Posterior vena cava (tissue), 2 donors: ENCODE measurements at places on chromosomes 3 and 15.

- no peak for DNase-seq
Observed at GRCh38 chr3:115968871-115969270, 345.6 kb downstream of the GAP43 start.

DNA sequence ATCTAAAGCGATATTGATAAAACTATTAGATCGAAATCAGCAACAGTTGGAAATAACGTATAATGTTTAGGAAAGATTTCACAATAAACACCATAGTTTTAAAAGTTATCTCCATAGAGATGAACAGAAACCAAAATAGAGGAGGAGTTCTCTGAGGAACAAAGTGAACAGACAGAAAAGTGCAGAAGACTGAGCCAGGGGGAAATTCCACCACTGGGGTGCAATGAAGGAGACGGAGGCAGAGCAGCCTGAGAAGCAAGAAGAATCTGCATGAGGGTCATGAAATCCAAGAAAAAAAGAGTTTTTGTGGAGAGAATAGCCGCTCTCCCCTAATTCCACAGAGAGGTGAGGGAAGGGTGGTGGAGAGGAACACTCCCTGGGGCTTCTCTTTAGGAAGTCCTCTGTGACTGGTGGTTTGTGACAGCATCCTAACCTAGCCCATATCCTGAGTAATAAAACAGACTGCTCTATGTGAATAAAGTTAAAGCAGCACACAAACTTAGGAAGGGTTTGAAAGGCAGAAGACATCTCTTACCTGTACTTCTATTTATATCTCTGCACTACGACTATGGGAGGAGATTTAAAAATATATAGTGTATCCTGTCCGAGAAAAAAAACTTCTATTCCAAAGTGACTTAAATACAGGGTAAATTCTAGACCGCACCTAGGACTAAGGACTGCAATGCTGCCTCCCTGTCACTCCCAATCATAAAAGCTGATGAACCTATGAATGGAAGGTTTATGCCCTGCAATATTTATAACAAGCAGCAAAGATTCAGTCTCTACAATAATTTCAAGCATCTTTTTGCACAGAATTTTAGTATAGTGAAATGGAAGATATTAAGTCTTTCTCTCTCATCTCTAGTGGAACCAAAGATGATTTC lies 22.9 kb downstream of the ATP8B4 start:
- no peak for DNase-seq

DNA sequence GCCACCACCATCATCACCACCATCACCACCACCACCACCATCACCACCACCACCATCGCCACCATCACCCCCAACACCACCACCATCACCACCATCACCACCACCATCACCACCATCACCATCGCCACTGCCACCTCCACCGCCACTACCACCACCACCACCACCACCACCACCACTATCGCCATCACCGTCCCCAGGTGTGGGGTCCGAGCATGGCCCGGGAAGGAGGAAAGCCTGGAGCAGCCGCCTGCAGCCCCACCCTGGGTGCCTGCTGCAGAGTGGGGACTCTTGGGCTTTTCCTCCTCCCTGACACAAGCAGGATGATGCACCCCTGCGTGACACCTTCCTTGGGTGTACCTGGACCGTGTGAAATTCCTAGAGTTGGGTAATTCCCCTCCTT lies 43.9 kb downstream of the MUC4 start:
- peak; percentile 44 for DNase-seq

GRCh38 chr3:99586701-99587100 lies 51.7 kb upstream of the COL8A1 start:
- DNase-seq: no peak

DNA sequence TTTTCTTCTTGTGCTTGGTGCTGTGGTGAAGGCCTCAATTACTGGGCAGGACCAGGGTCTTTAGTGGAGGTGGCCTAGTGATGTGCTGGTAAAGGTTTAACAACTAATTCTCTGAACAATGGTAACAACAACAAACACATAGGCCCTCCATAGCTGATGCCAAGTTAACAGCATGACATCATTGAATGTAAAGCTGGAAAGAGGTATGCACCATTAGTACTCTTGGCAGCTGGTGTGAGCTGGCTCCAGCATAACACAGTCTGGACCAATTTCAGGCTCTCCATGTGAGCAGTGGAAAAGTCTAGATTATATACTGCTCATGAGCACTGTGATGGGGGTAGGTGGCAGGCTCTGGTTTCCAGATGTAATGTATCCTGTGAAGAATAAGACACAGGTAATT lies 61.8 kb downstream of the SLC7A14 start:
- DNase-seq: no peak

GRCh38 chr3:187456250-187456649 lies 88.1 kb downstream of the RTP4 start:
- peak; percentile 89 for DNase-seq
